ENCODE measurements at places on chromosomes 16 and 17. TPM values are rescaled to one million over a fixed set of nuclear protein-coding genes. Genes with fewer than 3 reads are reported as not detected.

The GAST gene
- total RNA-seq = not detected

The ADGRG1 gene
- total RNA-seq = 20.4 TPM

The TOP3A gene
- total RNA-seq = 22.2 TPM

The ZNF205 gene
- total RNA-seq = 16.3 TPM

DNA sequence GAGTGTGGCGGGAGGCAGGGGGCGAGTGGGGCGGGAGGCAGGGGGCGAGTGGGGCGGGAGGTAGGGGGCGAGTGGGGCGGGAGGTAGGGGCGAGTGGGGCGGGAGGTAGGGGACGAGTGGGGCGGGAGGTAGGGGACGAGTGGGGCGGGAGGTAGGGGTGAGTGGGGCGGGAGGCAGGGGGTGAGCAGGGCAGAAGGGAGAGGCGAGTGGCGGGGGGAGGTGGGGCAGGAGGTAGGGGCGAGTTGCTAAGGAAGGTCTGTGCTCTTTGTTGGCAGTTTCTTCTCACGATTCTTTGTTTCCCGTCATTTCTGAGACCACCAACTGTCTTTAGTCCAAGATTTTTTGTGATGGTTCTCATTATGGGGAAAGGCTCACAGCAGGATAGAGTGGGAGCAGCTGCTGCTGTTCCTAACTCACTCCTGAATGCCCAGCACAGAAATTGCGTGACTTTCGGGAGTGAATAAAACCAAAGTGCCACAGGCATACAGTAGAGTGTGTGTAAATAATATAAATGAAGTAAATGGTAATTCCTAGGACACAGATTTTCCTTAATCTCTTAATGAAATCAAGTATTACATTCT is 44.7 kb downstream of the COG7 start:
- DNase-seq = no peak
- no peak overlapping the region for H3K27ac ChIP-seq
- H3K27me3 ChIP-seq = no peaks in the 10 kb centered on the region
- no peaks in the 10 kb centered on the region for H3K4me1 ChIP-seq

- H3K36me3 ChIP-seq = no peaks in the 10 kb centered on the region
- no peak for DNase-seq
- H3K4me1 ChIP-seq = peaks cover 3% of the 10 kb centered on the region
Measured at GRCh38 chr17:77505181-77505639, 364.4 kb downstream of the SEC14L1 start.

GRCh38 chr17:183021-183420 is 1.6 kb upstream of the DOC2B start:
- peaks cover 5% of the 10 kb centered on the region for H3K27me3 ChIP-seq
- no peaks in the 10 kb centered on the region for H3K36me3 ChIP-seq
- no peak overlapping the region for H3K4me3 ChIP-seq

DNA sequence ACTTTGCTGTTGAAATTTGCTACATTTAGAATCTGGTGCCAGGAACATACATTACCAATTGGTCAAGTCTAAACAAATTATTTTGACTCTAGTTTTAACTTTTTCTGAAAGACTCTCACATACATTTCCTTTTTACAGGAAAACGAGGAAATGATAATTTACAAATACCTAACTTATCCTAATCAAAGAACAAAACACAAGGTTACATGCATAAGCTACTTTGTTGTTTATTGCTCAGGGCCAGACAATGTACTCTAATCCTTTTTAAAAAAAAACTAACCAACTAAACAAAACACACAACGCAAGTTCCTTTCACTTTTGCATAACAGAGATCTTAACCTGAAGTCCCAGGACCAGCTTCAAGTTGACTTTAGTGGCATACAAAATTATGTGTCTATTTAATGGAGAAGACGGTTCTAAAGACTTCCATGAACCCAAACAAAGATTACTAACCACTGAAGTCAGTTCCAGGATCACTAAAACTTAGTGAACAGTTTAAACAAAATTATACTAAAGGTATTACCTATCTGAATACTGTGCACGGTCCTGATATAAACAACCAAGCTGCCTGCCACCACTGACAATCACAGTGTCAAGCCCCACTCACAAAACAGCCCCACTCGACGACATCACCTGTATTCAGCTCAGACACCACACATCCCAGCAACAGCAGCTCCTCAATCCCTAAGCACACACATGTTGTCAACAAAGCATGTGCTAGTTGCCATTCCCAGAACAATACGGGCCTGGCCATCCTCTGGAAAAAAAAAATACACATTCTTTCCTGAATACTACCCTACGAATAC is 1.9 kb downstream of the ZNF652 start:
- H3K4me1 ChIP-seq = peaks cover 6% of the 10 kb centered on the region
- peak overlapping the region; percentile 86 for H3K4me3 ChIP-seq
- H3K36me3 ChIP-seq = no peaks in the 10 kb centered on the region

DNA sequence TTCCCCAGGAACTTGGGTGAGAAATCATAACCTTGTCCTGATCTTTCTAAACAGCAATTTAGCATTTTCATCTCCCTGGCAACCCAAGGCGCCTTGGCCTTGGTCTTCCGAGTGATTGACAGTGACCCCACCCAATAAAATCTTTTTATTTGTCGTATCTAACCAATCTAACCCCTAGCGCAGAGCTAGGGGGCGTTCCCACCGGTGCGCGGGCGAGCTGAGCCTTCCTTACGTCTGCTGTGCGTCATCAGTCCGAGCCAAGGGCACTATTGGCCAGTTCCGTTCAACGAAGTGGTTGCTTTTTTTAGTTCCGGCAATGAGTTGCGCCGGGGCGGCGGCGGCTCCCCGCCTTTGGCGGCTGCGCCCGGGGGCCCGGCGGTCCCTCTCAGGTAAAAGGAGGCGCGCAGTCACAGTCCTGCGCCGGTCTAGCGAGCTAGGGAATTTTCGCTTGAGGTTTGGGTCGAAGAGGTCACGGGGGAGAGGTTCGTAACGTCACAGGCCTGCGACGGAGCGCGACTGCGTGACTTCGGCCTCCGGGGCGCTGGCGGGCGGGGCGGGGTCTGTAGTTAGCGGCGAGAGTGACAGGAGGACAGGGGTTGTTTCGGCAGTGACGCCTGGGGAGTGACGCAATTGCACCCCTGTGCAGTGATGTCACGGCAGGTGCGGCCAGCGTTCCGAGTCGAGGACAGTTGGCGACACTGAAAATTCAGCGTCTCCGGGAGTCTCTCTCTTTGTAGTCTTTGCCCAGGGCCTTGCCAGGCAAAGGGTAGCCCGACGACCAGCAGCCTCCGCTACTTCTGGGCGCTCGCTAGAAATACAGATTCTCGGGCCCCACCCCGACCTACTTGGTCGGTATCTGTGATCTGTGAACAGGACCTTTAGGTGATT is at the start of gene COQ7:
COQ7 (plus strand) TSS at position 266 of the 888 bp plus-strand sequence; CDS start at position 317, 51 bp downstream.
- peak; percentile 97 for DNase-seq
- peak within 1 kb of the TSS; percentile 98 for H3K4me3 ChIP-seq
- H3K36me3 ChIP-seq = no peaks in the 10 kb centered on the region
- no peaks in the 10 kb centered on the region for H3K4me1 ChIP-seq

GRCh38 chr16:79081297-79082066 is 519.1 kb downstream of the MAF start:
- H3K36me3 ChIP-seq = no peaks in the 10 kb centered on the region
- no peaks in the 10 kb centered on the region for H3K4me1 ChIP-seq
- H3K27me3 ChIP-seq = no peaks in the 10 kb centered on the region
- H3K27ac ChIP-seq = no peak overlapping the region

GRCh38 chr17:29617125-29617480 is 5.6 kb downstream of the CORO6 start:
- no peak for DNase-seq
- H3K4me3 ChIP-seq = peak overlapping the region; percentile 29
- peaks cover 17% of the 10 kb centered on the region for H3K4me1 ChIP-seq
- H3K36me3 ChIP-seq = no peaks in the 10 kb centered on the region
- H3K27me3 ChIP-seq = no peaks in the 10 kb centered on the region

GRCh38 chr17:56638591-56639051 is 45.1 kb downstream of the NOG start:
- H3K27ac ChIP-seq = no peak overlapping the region
- H3K36me3 ChIP-seq = no peaks in the 10 kb centered on the region
- H3K4me3 ChIP-seq = no peak overlapping the region
- DNase-seq = no peak
- no peaks in the 10 kb centered on the region for H3K4me1 ChIP-seq

DNA sequence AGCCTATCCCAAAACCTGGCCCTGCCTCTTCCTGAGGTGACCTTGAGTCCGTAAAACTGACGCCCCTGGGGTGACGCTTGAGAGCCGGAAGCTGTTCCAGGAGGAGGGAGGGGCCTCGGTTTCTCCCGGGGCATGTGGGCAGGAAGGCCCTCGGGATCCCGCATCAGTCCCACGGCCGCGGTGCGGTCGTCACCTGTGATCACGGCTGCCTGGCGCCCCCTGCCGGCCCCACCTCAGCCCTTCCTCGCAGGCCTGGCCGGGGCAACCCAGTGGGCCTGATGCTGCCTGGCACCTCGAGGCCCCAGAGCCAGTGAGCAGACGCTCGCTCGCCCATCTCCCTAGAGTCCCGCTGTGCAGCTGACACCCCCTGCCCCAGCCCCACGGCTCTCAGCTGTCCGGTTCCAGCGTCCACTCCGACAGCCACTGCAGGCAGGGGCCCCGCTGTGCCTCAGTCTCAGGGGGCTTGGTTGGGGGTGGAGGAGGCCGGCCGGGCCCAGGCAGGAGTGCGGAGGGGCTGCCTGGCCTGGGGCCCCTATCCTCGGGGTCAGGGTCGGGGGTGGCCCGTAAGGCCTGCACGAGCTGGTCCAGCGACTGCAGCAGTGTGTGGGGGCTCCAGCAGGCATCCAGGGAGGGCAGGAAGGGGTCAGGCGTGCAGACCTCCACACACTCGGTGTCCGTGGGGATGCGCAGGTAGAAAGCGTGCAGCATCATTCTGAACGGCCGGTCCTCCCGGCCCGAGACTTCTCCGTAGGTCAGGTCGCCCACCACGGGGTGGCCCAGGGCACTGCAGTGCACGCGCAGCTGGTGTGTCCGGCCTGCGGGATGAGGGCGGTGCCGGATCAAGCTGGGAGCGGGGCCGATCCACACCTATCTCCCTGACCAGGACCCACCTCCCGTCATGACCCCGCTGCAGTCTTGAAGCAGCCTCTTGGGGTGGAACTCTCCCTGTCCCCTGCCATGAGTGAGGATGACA is 2.3 kb downstream of the RPUSD1 start:
- H3K27me3 ChIP-seq = no peaks in the 10 kb centered on the region
- peaks cover 17% of the 10 kb centered on the region for H3K4me1 ChIP-seq
- H3K27ac ChIP-seq = no peak overlapping the region
- no peaks in the 10 kb centered on the region for H3K36me3 ChIP-seq

GRCh38 chr17:82105882-82106687 is 8.0 kb upstream of the FASN start:
- no peaks in the 10 kb centered on the region for H3K27me3 ChIP-seq
- no peaks in the 10 kb centered on the region for H3K36me3 ChIP-seq
- no peaks in the 10 kb centered on the region for H3K4me1 ChIP-seq
- no peak overlapping the region for H3K4me3 ChIP-seq

- H3K27me3 ChIP-seq = no peaks in the 10 kb centered on the region
- no peaks in the 10 kb centered on the region for H3K36me3 ChIP-seq
Measured at GRCh38 chr17:5672141-5672540, 87.8 kb upstream of the NLRP1 start.

- no peak overlapping the region for H3K27ac ChIP-seq
- no peaks in the 10 kb centered on the region for H3K4me1 ChIP-seq
- no peaks in the 10 kb centered on the region for H3K27me3 ChIP-seq
Measured at GRCh38 chr16:2170080-2170479, 14.5 kb downstream of the TRAF7 start.

GRCh38 chr17:2144701-2145100 is 89.8 kb downstream of the HIC1 start:
- H3K27ac ChIP-seq = no peak overlapping the region
- H3K4me3 ChIP-seq = no peak overlapping the region
- DNase-seq = no peak
- no peaks in the 10 kb centered on the region for H3K36me3 ChIP-seq
- no peaks in the 10 kb centered on the region for H3K4me1 ChIP-seq

GRCh38 chr16:85363881-85364280 is 249.2 kb upstream of the GSE1 start:
- no peaks in the 10 kb centered on the region for H3K27me3 ChIP-seq
- peaks cover 10% of the 10 kb centered on the region for H3K4me1 ChIP-seq
- H3K4me3 ChIP-seq = no peak overlapping the region
- no peak for DNase-seq
- H3K36me3 ChIP-seq = no peaks in the 10 kb centered on the region

- H3K4me1 ChIP-seq = no peaks in the 10 kb centered on the region
- H3K36me3 ChIP-seq = no peaks in the 10 kb centered on the region
- no peak overlapping the region for H3K27ac ChIP-seq
- no peaks in the 10 kb centered on the region for H3K27me3 ChIP-seq
- no peak overlapping the region for H3K4me3 ChIP-seq
Measured at GRCh38 chr17:77548967-77549366, 408.2 kb downstream of the SEC14L1 start.

DNA sequence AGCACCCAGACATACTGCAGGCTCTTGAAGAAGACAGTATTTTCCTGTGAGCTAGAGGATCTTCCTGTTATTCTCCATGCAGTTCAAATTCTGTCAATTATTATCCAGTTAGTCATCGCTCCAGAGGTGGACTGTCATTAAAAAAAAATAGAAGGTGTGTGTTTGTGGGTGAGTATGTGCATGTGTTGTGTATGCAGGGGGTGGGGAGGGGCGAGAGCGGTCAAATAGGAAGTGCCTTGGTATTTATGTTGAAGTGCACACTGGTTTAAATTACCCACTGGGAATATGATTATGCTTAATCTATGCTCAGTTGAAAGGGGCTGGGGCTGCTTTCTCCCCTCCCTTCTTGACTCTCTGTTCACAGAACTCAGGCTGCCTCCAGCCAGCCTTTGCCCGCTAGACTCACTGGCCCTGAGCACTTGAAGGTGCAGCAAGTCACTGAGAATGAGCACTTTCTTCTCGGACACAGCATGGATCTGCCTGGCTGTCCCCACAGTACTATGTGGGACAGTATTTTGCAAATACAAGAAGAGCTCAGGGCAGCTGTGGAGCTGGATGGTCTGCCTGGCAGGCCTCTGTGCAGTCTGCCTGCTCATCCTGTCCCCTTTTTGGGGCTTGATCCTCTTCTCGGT is at the start of gene HSD17B2:
HSD17B2 (plus strand) TSS at position 273 of the 632 bp plus-strand sequence; CDS start at position 445, 172 bp downstream.
- H3K27ac ChIP-seq = no peak within 1 kb of the TSS
- no peaks in the 10 kb centered on the region for H3K36me3 ChIP-seq
- H3K4me1 ChIP-seq = no peaks in the 10 kb centered on the region
- no peak for DNase-seq
- no peaks in the 10 kb centered on the region for H3K27me3 ChIP-seq

GRCh38 chr17:32943647-32944191 is 15.8 kb downstream of the TMEM98 start:
- H3K36me3 ChIP-seq = no peaks in the 10 kb centered on the region
- peaks cover 10% of the 10 kb centered on the region for H3K4me1 ChIP-seq
- H3K4me3 ChIP-seq = no peak overlapping the region
- no peak overlapping the region for H3K27ac ChIP-seq
- H3K27me3 ChIP-seq = no peaks in the 10 kb centered on the region

DNA sequence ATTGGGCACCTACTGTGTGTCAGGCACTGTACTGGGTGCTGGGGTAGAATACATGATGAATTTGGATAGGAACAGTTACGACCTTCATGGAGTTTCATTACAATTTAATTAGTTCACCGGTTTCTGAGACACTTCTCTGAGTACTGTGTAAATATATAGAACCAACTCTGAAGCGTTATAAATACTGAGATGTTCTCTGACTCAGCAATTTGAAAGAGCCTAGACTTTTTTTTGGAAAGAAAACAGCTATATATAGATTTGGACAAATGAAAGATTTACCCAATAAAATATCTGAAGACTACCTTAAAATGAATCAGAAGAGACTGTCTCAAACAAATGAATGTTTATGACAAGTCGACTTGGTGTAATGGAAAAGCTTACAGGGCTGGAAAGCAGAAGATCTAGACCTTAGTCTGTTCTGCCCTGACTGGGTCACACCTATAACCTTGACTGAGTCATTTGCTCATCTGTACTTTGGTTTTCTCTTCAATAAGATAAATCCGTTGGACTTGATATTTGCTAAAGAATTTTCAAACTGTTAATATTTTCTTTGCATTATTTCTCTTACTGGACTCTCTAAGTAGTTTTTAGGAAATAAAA is 4.6 kb upstream of the GAN start:
- peaks cover 7% of the 10 kb centered on the region for H3K4me1 ChIP-seq
- no peak overlapping the region for H3K27ac ChIP-seq
- no peaks in the 10 kb centered on the region for H3K36me3 ChIP-seq

All from ovary (tissue), 10 donors.